ENCODE measurements at places on chromosomes 6 and 20. TPM values are rescaled to one million over a fixed set of nuclear protein-coding genes. Genes with fewer than 3 reads are reported as not detected.
A peak's percentile ranks its signal among the peaks of the same experiment; 100 is the strongest.

DNA sequence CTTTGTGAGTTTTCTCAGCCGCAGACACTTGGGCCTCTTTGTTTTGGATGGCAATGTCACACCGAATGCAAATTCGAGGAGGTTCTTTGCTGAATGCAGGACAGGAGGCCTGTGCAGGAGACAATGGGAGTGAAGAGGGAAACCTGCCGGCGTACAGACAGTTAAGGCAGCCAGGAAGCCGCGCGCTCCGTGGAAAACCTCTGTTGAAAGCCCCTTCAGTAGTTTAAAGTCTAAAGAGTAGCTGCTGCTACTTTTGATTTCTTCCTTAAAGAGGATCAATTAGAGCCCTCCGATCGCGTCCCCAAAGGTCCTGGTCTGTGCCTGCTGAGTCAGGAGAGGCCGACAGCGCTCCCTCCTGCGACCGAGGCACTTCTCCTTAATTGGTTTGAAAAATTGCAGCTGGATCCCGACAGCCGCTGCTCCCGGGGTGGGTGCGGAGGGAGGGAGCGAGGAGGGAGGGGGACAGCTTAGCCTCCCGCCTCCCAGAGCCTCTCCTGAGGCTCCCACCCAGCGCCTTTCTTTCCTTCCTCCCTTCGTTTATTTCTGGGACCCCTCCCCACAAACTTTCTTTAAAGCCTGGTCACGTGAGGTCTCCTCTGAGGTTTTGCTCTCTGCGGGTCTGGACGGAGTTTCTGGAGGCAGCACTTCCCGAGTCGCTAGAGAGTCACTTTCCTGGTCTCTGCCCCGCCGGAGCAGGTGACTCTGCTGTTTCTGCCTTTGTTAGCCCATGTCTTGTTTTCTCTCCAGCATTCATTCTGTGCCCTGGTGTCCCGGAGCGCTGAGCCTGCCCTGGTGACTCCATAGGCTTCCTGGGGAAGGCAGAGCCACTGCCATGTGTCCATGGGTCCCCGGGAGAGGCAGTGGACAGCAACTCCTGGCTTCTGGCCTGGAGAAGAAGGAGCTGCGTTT, 22.3 kb upstream of the RPP40 start:
- no peak for DNase-seq

DNA sequence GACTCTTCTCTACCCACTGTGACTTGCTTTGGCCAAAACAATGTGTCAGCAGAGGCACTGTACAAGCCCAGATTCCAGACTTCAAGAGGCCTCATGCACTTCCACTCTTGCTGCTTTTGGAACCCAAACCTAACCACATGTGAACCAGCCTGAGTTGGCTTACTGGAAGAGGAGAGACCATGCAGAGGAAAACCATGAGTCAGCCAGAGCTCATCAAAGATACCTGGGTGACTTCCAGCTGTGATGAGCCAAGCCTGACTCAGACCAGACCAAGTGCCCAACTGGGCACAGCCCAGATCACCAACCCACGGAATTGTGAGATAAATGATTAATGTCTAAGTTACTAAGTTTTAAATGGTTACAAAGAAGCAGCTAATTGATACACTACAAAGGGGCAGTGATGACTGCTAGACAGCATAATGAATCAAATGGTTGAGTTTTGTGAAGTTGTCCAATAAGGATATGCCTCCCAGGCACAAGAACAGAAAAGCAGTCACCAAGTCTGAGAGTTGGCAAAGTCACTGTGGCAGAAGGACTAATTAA, 16.2 kb upstream of the BEND6 start:
- DNase-seq, result no peak

GRCh38 chr6:14305131-14305530, 187.6 kb downstream of the CD83 start:
- DNase-seq, result no peak

DNA sequence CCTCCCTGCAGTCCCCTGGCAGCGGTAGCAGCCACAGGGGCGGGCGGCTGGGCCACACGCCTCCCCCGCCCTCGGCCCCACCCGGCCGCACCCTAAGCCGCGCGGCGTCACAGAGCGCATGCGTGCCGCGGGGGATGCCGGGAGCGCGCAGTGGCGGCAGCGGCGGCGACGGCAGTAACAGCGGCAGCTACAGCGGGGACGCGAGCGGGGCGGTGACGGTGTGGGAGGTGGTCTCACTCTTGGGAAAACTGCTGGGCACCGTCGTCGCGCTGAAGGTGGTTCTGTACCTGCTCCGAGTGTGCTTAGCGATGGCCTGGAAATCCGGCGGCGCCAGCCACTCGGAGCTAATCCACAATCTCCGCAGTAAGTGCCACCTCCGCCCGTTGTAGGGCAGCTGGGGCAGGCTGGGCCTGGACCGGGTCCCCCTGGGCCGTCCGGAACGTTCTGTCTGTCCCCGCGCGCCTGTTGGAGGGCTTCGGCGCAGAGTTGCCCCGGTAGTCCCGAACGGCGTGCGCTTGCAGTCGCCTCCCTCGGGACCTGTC, at the start of gene PCMT1:
TSS of gene PCMT1 (plus strand) at position 148 of the 542 bp plus-strand sequence. CDS start at position 309, 161 bp downstream.
- peak; percentile 77 for DNase-seq

- DNase-seq, result no peak
These were observed 8.5 kb upstream of the SLCO4A1 start for GRCh38 chr20:62633598-62634329.

GRCh38 chr20:53020376-53020775, 48.2 kb downstream of the TSHZ2 start:
- DNase-seq, result no peak

GRCh38 chr6:57017841-57018240, 28.7 kb upstream of the KIAA1586 start:
- no peak for DNase-seq

DNA sequence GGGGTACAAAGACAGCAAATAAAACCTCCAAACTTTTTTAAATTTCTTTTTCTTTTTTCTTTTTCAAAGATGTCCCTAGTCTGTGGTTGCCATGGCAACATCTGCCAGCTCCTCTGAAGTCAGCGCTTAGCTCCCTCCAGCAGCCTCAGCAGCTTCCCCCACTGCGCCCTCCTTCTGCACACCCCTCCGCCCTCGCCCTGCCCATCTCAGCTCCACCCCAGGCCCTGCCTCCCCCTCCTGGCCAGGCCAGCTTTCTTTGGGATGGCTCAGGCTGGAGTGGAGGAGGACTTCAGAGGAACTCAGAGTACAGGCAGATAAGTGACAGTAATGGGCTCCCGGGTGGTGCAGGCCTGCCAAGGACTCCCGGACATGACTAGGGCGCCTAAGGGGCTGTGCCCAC, 104.6 kb downstream of the LRFN2 start:
- no peak for DNase-seq

DNA sequence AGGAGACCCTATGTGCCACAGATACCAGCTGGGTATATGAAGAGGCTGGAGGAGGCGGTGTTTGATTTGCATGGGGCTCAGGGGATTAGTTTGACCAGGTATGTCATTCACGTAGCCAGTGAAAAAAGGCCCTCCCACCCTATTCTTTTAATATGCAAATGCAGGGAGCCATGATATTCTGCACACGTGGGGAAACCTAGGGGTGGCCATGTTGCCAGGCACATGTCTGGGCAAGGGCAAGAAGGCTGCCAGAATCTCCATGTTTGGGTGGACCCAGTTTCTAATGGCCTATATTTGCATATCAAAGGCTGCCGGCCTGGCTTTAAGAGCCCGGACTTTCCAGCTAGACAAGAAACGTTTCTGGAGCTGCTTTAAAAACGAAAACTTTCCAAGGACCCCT, 60.4 kb downstream of the SOX4 start:
- DNase-seq, result no peak

KCNQ2 gene
- 0.43 TPM for total RNA-seq

MYT1 gene
- total RNA-seq, result 0.06 TPM

TOX2 gene
- 1.0 TPM for total RNA-seq

CALHM5 gene
- total RNA-seq, result not detected

SLC4A11 gene
- total RNA-seq, result 3.9 TPM
